ENCODE measurements at places on chromosomes 16 and 17.

GRCh38 chr17:56592487-56593085, 913 bp upstream of the NOG start:
- peak; percentile 93 for DNase-seq

GRCh38 chr17:81027591-81028505, 7.1 kb upstream of the BAIAP2 start:
- DNase-seq: no peak

GRCh38 chr17:6231886-6232731, 161.9 kb downstream of the WSCD1 start:
- peak; percentile 39 for DNase-seq

DNA sequence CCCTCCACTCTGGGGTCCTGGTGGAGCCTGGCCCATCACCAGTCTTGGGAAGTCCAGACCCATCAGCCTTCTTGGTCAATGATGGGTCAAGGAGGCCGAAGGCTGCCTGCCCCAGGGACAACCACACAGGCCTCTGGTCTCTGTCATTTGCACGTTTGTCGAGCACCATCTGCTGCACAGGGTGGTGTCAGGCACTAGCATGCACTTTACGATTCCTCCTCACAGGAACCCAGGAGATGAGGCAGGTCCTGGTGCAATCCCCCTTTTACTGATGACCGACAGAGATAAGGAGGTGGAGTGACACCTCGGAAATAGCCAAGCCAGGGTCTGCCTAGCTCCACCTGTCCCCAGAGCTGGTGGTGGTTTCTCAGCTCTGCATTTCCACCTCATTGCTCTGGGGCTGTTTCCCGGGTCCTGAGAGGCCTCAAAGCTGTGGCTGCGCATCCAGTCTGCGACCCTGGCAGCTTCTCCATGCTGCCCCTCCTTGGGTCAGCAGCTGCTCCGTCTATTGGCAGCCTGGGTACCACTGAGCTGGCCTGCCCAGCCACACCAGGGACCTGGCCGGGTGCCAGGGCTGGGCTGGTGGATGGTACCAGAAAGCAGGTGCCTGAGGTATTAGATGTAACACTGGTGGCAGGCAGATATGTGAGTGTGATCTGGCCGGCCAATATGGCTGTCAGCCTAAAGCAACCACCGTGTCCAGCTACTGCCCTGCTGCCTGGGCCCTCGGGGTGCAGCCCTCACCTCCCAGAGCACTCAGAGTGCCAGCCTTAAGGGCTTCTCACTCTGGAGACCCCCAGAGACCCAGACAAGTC, 10.0 kb downstream of the MMP15 start:
- DNase-seq: no peak

Measured in AG20443 (cell line).